ENCODE measurements at places on chromosomes 1 and 21. TPM values are rescaled to one million over a fixed set of nuclear protein-coding genes. Genes with fewer than 3 reads are reported as not detected.

DNA sequence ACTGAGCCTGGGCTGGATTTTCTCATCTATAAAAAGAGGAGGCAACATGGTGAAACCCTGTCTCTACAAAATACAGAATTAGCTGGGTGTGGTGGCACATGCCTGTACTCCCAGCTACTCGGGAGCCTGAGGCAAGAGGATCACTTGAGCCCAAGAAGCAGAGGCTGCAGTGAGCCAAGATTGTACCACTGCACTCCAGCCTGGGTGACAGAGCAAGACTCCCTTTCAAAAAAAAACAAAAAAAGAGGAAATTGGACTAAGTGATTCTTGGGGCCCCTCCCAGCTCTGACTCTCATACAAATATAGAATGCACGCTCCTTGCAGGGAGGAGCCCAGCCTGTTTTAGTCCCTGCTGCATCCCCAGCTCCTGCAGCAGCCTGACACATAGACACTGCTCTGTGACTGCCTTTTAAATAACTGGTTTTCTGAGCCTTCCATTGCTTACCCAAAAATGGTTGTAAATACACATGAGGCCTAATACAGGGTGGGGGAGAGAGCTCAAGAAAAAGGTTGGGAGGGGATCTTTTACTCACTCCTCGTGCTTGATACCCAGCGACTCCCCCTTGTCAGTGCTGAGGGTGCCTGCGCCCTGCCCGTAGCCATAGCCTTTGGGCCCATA is 17.2 kb downstream of the CSRP1 start:
- DNase-seq = no peak

GRCh38 chr1:169892176-169892926 is 1.3 kb downstream of the SCYL3 start:
- no peak for DNase-seq

DNA sequence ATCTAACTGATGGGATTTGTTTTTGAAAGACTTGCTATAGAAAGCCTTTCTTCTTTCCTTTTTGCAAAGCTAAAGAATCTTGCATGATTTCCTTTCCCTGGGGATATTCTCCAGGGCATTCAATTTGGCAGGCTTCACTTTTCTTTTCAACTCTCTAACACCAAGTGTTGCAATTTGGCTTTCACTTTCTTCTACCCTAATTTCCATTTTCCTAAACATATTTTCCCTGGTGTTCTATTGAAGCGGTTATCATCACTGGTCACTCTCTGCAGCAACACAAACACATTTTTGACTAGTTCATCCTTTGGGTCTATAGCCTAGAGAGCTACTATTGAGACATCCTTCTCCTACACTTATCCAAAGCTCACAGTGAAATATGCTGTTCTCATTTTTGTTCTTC is 424.5 kb downstream of the NEGR1 start:
- DNase-seq = no peak

DNA sequence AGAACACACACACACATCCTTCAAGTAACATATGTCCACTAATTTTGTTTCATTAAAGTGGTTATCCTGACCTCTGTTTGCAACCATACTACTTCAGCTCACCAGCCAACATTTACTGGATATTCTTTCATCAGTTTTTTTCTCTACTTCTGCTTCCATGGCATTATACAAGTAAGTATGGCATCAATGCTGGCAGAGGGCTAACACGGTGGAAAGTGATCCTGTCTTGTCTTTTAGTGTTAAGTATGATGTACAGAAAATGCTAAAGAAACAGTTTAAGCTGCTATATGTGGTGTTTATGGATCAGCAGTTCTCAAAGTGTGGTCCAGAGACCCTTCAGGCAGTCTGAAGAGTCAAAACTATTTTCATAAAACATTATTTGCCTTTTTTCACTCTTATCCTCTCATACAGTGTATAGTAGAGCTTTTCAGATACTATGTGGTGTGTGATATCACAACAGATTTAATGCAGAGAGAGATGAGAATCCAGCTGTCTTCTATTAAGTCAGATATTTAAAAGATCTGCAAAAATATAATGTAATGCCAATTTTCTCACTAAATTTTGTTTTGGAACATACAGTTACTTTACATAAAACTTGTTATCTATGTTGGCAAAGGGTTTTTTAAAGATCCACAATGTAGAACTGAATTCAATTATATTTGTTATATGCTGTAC is 46.6 kb downstream of the FOXJ3 start:
- DNase-seq = no peak

DNA sequence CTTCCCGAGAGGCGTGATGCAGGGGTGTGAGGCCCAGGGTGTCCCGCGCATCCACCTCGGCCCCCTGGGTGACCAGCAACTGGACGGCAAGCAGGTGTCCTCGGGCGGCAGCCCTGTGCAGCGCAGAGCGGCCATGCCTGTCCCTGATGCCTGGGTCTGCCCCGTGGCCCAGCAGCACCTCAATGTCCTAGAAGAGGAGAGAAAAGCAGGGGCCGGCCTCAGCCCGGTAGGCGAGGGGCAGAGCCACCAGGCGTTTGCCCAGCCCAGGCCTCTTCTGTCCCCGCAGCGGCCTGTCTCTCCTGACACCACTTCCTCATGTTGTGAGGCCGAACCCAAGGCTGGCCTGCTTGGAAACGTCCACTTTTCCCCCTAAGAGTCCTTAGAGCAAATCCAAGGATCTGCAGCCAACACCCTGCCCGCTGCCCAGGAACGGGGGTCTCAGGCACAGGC is 1.7 kb downstream of the ANKRD65 start:
- no peak for DNase-seq

DNA sequence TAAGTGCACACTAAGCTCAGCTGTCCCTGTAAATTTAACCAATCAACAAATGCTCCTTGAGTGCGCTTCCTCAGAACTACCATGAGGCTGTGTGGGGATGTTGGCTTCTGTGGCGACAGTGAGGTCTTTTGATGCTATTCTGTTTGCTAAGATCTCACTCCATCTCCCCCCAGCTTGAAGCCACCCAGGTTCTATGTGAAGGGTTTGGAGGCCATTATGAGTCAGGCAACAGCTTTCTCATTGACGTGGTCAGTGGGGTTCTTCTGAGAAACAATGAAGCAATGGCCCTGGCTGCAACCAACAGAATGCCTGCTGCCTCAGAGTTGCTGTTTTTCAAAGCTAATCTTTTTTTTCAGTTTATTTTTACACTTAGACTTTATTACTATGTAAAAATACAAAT is 205.5 kb downstream of the PTBP2 start:
- no peak for DNase-seq

Gene ILDR2
- 15.8 TPM for total RNA-seq

Gene NCSTN
- total RNA-seq = 30.3 TPM

Gene LENEP
- not detected for total RNA-seq

Gene AMY2B
- 50.1 TPM for total RNA-seq

Gene TRIM46
- total RNA-seq = 3.0 TPM

Gene ACTA1
- total RNA-seq = 0.36 TPM

Gene BEND5
- total RNA-seq = 10.9 TPM

Gene ERICH3
- total RNA-seq = 0.55 TPM

Gene INKA2
- total RNA-seq = 2.8 TPM

Gene CCDC30
- 3.6 TPM for total RNA-seq

All from sigmoid colon (tissue), 7 donors.